ENCODE measurements at places on chromosomes 7 and 10. TPM values are rescaled to one million over a fixed set of nuclear protein-coding genes. Genes with fewer than 3 reads are reported as not detected.

DNA sequence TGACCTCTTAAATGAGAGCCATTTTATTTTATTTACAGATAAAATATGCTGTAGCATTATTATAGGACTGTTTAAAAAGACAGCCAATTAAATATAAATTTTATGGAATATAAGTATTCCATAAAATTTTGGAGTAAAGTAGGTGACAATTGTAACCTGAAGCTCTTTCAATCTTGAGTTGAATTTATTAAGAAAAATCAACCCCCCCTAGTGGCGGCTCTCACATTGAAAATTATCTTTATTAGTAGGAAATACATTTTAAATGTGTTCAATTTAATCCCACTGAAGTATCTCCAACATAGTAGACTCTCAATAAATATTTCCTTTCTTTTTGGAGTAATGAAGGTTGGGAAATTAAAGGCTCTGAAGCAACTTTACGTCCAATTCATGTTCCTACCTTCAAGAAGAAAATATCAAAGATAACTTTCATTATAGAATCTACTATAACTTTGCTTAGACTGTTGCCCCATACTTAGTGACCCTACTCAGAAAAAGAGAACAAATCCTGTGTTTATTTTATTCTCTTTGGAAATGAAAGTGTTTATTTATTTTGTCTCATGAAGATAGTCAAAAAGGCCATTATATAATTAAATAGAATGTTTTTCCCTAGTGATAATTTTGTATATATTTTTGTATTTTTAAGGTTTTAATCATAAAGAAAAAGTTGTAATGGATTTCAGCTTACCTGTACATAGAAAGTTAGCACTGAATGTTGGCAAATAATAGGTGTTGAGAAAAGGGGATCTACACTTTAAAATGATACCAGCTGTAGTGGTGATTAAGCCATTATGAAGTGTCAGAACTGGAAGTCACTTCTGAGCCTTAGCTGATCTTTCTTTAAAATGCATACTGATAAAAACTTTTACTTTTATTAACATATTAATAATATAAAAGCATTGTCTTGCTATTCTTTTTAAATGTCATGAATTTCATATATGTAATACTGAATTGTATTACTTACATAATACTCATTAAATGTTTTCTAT is 3.3 kb downstream of the AHR start:
- no peaks in the 10 kb centered on the region for H3K36me3 ChIP-seq
- peak; percentile 4 for DNase-seq
- H3K27ac ChIP-seq = no peak overlapping the region
- H3K27me3 ChIP-seq = no peaks in the 10 kb centered on the region
- peaks cover 54% of the 10 kb centered on the region for H3K4me1 ChIP-seq
- H3K4me3 ChIP-seq = peak overlapping the region; percentile 99

GRCh38 chr7:33649476-33650441 is 255.6 kb upstream of the BMPER start:
- H3K36me3 ChIP-seq = no peaks in the 10 kb centered on the region
- no peaks in the 10 kb centered on the region for H3K4me1 ChIP-seq
- no peak for DNase-seq
- no peak overlapping the region for H3K4me3 ChIP-seq
- H3K27me3 ChIP-seq = no peaks in the 10 kb centered on the region

DNA sequence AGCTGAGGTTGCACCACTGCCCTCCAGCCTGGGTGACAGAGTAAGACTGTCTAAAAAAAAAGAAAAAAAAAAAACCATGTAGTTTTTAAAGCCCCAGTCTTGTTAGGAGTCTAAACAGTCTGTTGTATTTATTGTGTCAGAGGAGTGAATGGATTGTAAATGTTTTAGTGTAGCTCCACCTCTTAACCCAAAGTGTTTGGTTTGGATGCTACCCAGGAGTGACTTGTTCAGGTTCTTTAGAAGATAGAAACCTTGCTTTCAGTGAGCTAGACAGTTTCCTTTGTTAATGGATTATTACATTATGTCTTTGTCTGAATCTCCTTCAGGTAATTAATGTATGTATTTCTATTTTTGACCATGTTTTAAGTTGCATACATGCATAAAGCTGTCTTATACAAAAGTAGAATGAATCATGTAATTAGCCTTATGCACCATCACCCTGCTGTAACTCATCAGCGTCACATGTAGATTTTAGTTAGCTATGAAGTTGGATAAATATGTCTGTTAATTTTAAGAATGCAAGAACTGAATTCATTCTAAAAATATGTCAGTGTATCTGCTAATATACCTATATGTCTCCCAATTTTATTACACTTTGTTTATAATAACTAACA is 97.7 kb downstream of the TAF3 start:
- H3K27ac ChIP-seq = no peak overlapping the region
- DNase-seq = no peak
- H3K4me1 ChIP-seq = peaks cover 4% of the 10 kb centered on the region

GRCh38 chr7:139661903-139662302 is 115.9 kb downstream of the HIPK2 start:
- peaks cover 3% of the 10 kb centered on the region for H3K36me3 ChIP-seq
- no peak overlapping the region for H3K4me3 ChIP-seq
- no peak for DNase-seq
- H3K27ac ChIP-seq = no peak overlapping the region
- H3K4me1 ChIP-seq = peaks cover 53% of the 10 kb centered on the region

GRCh38 chr10:42428534-42428933 is 209.8 kb downstream of the ZNF33B start:
- no peaks in the 10 kb centered on the region for H3K36me3 ChIP-seq
- H3K4me1 ChIP-seq = no peaks in the 10 kb centered on the region
- no peak for DNase-seq
- no peak overlapping the region for H3K27ac ChIP-seq

GRCh38 chr10:53843736-53844362 is 957.2 kb downstream of the PCDH15 start:
- H3K4me1 ChIP-seq = no peaks in the 10 kb centered on the region
- no peaks in the 10 kb centered on the region for H3K36me3 ChIP-seq
- no peak overlapping the region for H3K4me3 ChIP-seq
- DNase-seq = no peak

DNA sequence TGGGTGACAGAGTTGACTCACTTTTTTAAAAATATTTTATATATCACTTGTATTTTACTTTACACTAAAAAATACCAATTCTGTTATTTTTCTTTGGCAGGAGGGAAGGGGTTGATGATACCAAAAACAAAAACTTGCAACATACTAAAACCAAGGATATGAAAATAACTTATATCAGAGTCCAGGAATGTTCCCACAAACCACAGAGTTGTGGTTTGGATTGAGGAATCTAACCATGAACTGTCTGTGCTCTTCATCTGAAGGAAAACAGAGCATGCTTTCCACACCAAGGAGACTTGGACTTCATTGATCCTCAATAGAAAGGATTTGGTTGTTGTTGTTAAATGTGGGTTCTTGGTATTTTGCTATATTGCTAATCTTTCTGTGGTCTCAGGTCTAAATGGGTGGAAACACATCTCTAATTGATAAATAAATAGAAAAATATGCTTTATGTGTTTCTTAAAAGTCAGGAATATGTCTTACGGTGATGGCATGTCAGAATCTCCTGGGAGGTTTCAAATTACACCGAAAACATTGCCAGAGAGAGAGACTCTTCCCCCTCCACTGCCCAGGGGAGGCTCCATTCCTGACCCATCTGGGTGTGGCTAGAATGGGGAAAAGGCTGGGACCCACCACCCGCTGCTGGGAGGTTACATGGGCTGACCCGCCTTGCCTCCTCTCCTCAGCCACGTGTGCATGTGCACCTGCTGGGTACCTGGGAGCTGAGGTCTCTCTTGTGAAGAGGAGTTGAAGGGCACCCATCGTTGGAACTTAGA is 46.9 kb upstream of the STK17A start:
- H3K4me3 ChIP-seq = no peak overlapping the region
- no peaks in the 10 kb centered on the region for H3K36me3 ChIP-seq
- H3K4me1 ChIP-seq = peaks cover 4% of the 10 kb centered on the region
- DNase-seq = no peak

DNA sequence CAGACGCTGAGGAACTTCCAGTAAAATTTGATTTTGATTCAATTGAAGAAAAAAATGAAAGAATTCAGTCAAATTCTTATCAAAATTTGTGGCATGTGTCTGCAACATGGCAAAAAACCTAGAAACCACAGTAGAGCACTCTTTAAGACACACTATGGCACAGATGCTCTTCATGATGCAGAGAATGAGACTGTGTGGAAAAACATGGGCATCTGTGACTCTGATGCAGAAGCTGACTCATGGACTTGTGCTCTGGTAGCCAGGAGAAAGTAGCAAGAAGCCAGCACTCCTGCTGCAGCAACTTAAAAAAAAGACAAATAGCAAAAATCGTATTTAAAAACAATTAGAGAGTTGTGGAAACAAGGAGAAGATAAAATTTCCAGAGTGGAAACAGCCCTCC is 8.9 kb upstream of the KCNK18 start:
- no peaks in the 10 kb centered on the region for H3K4me1 ChIP-seq
- DNase-seq = no peak
- no peak overlapping the region for H3K27ac ChIP-seq
- H3K4me3 ChIP-seq = no peak overlapping the region

DNA sequence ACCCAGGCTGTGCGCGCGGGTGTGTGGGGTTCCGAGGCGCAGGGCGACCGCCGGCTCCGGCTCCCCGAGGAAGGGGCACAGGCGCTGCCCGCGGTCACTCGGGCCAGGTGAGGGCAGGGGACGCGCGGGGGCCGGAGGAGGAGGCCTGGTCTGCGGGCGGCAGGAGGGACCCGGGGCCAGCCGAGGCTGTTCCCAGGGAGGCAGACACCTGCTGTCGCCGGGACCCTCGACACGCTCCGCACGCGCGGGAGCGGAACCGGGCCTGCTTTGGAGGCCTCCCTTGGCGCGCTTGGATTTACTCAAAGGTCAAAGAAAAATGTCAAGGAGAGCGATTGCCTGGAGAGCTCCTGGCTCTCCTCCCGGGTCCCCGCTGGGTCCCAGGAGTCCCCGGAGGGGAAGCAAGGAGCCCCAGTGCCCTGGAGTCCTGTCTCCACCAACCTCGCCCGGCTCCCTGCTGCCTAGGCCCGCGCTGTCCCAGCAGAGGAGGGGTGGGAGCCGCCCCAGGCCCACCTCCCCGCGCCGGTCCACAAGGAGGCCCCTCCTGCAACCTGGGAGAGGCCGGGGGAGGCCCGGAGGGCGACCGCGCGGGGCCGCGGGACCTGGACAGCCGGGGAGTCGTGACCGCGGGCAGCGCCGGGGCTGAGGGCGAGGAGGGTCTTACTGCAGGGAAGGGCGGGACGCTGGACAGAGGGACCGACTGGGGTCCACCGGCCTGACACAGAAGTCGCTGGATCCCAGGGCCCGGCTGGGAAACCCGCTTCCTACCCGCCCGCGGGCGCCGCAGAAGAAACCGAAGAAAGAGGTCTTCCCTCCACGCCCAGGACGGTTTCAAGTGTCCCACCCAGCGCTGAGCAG is 348.9 kb downstream of the DNAJB6 start:
- peaks cover 15% of the 10 kb centered on the region for H3K27me3 ChIP-seq
- no peak overlapping the region for H3K27ac ChIP-seq
- DNase-seq = no peak

- no peak overlapping the region for H3K4me3 ChIP-seq
- H3K27me3 ChIP-seq = no peaks in the 10 kb centered on the region
- no peak overlapping the region for H3K27ac ChIP-seq
- H3K36me3 ChIP-seq = no peaks in the 10 kb centered on the region
- H3K4me1 ChIP-seq = peaks cover 3% of the 10 kb centered on the region
- no peak for DNase-seq
These were observed 23.8 kb downstream of the SUFU start for GRCh38 chr10:102527546-102527945.

- no peaks in the 10 kb centered on the region for H3K27me3 ChIP-seq
- no peak for DNase-seq
- H3K4me1 ChIP-seq = no peaks in the 10 kb centered on the region
- H3K36me3 ChIP-seq = no peaks in the 10 kb centered on the region
- H3K4me3 ChIP-seq = no peak overlapping the region
These were observed 161.6 kb upstream of the PRSS1 start for GRCh38 chr7:142587578-142588191.

GRCh38 chr7:30853576-30853975 is 58.1 kb upstream of the AQP1 start:
- H3K4me3 ChIP-seq = no peak overlapping the region
- no peaks in the 10 kb centered on the region for H3K27me3 ChIP-seq
- DNase-seq = no peak
- peak overlapping the region; percentile 92 for H3K27ac ChIP-seq
- H3K4me1 ChIP-seq = peaks cover 28% of the 10 kb centered on the region
- H3K36me3 ChIP-seq = no peaks in the 10 kb centered on the region

DNA sequence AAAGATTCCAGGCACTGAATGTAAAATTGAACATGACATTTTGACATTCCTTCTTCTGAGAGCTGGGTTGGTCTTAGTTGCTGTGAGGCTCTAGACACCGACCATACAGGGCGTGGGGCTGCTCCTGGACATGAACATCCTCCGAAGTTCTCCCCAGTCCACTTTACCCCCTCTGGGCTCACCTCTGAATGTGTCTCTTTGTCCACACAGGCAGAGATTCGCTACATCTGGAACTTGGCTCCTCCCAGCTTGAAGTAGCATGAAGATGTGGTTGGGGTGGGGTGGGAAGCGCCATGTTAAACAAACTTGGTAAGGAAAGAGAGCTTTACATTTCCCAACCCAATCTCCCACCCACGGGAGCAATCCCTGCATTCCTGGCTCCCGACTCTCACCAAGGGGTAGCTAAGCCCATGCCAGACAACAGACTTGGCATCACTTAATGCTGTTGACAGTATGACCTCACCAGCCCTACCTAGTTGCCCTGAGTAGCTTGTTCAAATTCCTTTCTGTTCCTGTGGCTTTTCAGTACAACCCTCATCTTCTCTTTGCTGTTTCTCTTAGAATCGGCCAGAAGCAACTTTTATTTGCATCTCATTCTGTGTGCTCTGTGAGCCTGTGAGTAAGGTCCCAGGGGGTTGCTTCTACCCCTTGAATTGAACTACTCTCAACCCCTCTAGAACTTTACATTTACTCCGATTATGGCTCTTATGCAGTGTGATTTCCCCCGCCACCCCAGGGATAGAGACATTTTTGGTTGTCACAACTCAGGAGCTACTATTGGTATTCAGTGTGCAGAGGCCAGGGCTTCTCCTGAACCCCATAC is 211.4 kb downstream of the SEC23IP start:
- no peak overlapping the region for H3K4me3 ChIP-seq
- H3K4me1 ChIP-seq = no peaks in the 10 kb centered on the region
- no peaks in the 10 kb centered on the region for H3K36me3 ChIP-seq

DNA sequence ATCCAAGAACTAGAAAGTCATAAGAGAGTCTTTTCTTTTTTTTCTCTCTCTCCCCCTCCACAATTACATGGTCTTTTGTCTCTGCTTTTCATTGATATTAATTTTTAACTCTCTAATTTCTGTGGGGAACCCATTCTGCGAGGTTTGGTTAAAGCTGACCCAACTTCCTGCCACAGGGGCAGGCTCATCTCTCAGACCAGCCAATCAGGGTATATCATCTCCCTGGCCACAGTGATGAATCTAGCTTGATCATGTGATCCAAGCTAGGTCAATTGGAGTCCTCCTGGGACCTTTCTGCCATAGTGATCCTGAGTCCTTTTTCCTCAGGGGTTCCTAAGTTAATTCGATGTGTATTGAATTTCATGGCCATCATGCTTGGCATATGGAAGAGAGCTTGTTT is 38.0 kb upstream of the TRUB1 start:
- H3K36me3 ChIP-seq = no peaks in the 10 kb centered on the region
- no peak overlapping the region for H3K27ac ChIP-seq
- no peak for DNase-seq
- H3K27me3 ChIP-seq = no peaks in the 10 kb centered on the region
- H3K4me1 ChIP-seq = no peaks in the 10 kb centered on the region

- no peak for DNase-seq
- H3K27me3 ChIP-seq = no peaks in the 10 kb centered on the region
- H3K4me1 ChIP-seq = peaks cover 11% of the 10 kb centered on the region
- no peaks in the 10 kb centered on the region for H3K36me3 ChIP-seq
- H3K27ac ChIP-seq = no peak overlapping the region
These were observed 24.1 kb downstream of the GRIFIN start for GRCh38 chr7:2452074-2452507.

The TCAF2 gene
- 6.1 TPM for total RNA-seq

The ATG9B gene
- not detected for total RNA-seq

The ACSL5 gene
- total RNA-seq = 16.7 TPM

The WNT8B gene
- total RNA-seq = not detected

The FBXO24 gene
- not detected for total RNA-seq

The LGI1 gene
- not detected for total RNA-seq

Data from thoracic aorta (tissue), 2 donors.